Osteoblast (primary cell): ENCODE measurements at places on chromosomes 7 and 10.

DNA sequence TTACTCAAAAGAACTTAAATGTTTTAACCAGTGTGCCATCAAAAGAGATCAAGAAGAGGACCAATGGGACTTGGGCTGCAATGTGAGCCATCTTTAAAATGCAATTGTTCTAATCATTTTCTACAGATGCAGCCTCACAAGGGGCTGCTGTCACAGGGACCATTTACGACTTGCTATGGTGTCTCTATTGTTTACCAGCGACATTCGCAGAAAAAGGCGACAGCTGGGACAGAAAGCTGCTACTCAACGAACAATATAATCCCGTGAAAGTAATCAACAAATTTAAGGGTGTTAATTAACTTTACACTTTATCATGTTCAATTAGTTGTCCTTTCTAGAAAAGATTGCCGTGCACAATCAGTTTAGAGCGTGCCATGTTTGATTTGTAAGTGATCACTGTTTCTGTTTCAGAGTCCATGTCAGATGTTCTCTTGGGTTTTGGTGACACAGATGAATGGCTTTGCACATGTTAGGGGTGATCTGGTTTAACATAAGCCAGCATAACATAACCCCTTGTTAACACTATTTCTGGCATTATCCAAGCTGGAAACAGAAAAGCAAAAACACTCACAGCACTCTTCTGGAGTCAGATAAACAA, 110.8 kb downstream of the HIBADH start:
- no peak for DNase-seq

- DNase-seq: peak; percentile 98
Observed at GRCh38 chr10:69801434-69802315, at the start of gene COL13A1. Gene COL13A1, plus strand, starts transcription at chr10:69801906. Its CDS starts 518 bp downstream, at chr10:69802424.

DNA sequence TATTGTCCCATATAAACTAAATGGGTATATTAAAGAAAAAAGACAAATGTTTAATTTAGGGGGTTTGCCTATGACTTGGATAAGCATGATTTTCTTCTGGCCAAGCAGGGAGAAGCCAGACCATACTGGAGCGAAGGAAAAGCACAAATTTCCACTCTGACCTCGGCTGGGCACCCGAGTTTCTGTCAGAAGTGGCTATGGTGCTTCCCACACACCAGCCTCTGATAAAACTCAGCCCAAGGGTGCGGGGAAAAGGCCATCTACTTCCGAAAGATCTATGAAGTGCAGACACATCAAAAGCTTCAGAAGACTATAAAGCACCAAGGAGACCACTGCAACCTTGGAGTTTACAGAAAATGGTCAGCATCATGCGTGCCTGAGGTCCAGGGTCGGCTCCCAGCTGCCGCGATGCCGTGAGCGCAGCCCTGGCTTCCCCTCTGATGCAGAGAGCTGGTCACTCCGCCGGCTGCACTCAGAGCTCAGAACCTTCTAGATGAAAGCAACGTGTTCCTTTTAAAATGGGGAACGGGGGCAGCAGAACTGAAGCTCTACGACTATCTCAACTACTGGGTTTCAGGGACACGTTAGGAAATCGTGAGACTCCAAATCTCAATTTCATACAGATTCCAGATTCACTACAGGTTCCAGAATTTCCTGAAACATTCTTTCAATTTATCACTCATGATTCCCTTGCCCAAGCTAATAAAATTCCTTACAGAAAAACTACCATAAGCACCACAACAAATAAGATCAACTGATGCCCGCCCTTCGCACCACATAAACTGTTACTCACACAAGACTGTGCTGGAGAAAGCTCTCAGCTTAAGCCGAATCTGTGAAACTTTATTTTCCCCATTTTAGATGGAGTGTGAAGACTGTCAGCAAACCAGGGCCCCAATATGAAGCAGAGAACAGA, 84.5 kb downstream of the DIP2C start:
- no peak for DNase-seq

GRCh38 chr7:69882269-69882668, 284.0 kb downstream of the AUTS2 start:
- DNase-seq: no peak

- no peak for DNase-seq
Observed at GRCh38 chr7:37552030-37552429, 103.4 kb upstream of the ELMO1 start.

GRCh38 chr10:13614530-13615332, 28.0 kb downstream of the PRPF18 start:
- DNase-seq: peak; percentile 68

DNA sequence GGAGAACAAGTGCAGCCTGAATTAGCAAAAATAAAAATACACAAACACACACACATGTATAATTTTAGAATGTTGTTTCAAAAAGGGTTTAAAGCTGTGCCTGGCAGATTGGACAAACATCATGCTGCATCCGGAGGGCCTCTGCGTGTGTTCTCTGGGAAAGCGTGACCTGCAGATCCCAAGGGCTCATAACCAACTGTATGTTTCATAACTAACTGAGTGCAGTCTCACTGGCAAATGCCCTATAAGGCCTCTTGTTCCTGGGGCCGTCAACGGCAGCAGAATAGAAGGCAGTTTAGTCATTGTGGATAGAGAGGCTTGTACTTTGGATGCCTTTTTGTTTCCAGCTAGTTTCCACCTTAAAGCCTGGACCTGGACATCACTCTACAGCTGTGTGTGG, 243.8 kb upstream of the KIAA1217 start:
- DNase-seq: no peak

GRCh38 chr7:25951414-25952260, 200.4 kb upstream of the NFE2L3 start:
- DNase-seq: peak; percentile 77
